ENCODE measurements at places on chromosomes 4 and X.

- no peak for DNase-seq
Measured at GRCh38 chr4:73839071-73839470, 2.6 kb downstream of the CXCL6 start.

DNA sequence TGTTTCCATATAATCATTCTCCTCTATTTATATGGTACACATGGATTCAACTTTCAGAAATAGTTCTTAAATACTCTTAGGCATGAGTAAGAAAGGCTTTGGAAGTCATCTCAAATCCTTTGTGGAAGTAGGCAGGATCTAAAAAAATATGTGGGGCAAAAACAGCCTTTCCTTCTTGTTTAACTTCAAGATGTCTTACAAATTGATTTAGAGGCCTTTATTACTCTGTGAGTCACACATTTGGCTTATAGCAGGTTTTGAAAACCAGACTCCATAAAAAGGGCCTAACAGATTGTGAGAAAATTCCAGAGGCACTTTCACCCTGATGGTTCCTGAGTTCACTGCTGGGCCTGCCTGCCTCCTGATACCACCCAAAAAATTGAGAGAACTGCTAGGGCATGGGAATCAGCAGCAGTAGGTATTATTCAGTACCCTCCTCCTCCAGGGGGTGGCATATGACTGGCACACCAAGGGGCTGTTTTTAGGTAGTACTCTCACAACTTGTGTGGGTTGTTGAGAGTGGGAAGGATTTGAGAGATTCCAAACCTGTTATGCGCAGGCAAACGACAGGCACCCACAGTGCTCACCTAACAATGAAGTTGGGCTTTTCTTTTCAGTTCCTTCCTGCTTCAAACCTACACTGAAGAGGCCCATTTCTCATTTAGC lies 162.7 kb upstream of the MBNL3 start:
- DNase-seq = no peak

DNA sequence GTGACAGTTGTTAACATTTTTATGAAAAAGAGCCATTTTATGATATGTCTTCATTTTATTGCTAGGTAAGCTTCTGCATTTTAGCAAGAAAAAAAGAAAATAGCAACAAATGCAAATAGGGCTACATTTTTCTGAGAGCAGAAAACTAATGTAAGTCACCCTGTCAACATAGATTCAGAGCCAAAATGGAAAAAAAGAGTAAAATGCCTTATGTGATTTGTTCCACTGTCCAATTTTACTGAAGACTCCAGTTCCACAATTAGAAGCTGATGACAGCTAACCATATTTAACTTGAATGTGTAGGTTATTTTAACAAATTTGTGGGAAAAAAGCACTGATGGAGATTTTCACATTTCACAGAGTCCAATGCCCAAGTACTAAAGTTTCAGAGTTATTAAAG lies 772.3 kb downstream of the FAT4 start:
- no peak for DNase-seq

- DNase-seq = peak; percentile 13
Measured at GRCh38 chr4:182306792-182307507, 63.7 kb downstream of the TENM3 start.

GRCh38 chr4:113646442-113646822 lies 115.1 kb downstream of the CAMK2D start:
- DNase-seq = peak; percentile 33

- DNase-seq = no peak
Measured at GRCh38 chrX:41067721-41068120, 17.5 kb upstream of the USP9X start.

GRCh38 chrX:154595559-154596249 lies 10.8 kb downstream of the CTAG1A start:
- no peak for DNase-seq

DNA sequence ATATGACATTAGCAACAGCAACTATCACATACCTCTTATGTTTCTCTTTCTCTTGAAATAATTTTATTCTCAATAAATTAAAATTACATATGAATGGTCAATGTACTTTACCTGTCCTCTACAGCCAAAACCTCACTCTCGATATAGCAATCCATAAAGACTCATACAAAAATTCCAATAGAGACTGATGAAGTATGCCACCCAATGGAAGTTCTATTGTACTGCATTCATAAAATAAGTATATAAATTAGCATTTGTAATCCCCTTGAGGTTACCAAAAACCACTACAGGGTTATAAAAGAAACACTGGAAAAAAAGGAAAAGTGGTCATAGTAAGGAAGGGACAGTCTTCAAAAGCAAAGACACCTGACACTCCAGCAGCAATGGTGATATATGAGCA lies 32.8 kb downstream of the CLDN2 start:
- peak; percentile 48 for DNase-seq

GRCh38 chr4:128380306-128380705 lies 92.7 kb upstream of the PGRMC2 start:
- DNase-seq = no peak

DNA sequence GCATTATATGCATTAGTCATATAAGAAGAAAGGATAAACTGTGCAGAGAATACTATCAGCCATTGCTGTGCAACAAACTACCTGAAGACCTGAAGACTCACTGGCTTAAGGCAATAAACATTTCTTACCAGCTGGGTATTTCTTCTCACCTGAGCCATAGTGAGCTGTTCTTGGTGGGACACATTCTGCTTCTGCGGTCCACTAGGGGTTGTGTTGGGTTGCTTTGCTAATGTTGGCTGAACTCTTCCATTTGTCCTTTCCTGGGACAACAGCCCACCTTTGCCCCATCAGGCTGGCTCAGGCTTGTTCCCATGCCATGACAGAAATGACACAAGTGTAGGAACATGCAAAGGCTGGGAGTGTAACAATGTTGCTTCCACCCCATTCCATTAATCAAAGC lies 388.6 kb downstream of the PCDH7 start:
- DNase-seq = no peak

GRCh38 chr4:152095701-152096070 lies 334.9 kb upstream of the GATB start:
- DNase-seq = no peak

- DNase-seq = no peak
Measured at GRCh38 chr4:165963621-165964020, 90.6 kb downstream of the TLL1 start.

- no peak for DNase-seq
Measured at GRCh38 chr4:40227284-40227683, 30.5 kb downstream of the RHOH start.

DNA sequence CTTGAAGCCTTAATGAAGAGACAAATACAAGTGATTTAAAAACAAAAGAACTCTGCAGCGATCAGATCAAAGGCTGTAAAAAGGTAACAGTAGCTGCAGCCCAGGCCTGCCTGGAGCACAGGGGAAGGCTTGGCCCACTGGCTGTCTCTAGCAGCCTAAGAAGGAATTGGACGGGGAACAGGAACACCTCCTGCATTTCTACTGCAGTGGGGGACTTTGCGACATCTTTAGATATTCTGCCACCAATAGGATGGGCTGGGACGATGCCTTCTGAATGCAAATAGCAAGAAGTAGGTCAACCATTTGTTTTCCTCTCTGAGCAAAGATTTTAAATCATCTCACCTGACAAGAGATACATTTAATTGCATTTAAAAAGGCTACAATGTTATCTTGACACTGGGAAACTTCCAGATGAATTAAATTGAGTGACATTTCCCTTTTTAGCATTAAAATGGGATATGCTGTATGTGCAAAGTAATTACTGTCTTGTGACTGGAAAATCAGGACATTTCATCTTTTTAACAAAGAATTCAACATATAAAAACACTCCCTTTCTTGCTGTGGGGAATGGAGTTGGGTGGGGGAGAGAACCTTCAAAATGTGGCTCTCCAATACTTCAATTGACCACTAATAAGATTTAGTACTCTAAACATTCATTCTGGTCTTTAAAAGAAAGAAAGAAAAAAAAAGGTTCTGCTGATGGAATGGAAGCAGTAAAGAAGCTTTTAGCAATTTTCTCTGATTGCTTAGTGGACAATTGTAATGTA lies 70.0 kb downstream of the NYX start:
- DNase-seq = no peak

Data from cardiac fibroblast (primary cell).